Progenitor cell of endocrine pancreas (in vitro differentiated cells): ENCODE measurements at places on chromosomes 7 and 10. TPM values are rescaled to one million over a fixed set of nuclear protein-coding genes. Genes with fewer than 3 reads are reported as not detected.

SPAM1 gene
- not detected in 2 replicates for total RNA-seq

EGR2 gene
- total RNA-seq = 0.71 and 1.1 TPM in 2 replicates

LRRC18 gene
- total RNA-seq = not detected in 2 replicates

CALY gene
- total RNA-seq = 2.3 and 2.5 TPM in 2 replicates

AEBP1 gene
- 52.2 and 57.5 TPM in 2 replicates for total RNA-seq

OR2F1 gene
- not detected in 2 replicates for total RNA-seq

SLC13A1 gene
- not detected in 2 replicates for total RNA-seq

NRP1 gene
- total RNA-seq = 33.4 and 37.0 TPM in 2 replicates

NXPH1 gene
- not detected in 2 replicates for total RNA-seq

FXYD4 gene
- total RNA-seq = not detected in 2 replicates

MYO1G gene
- total RNA-seq = 0.53 and 0.67 TPM in 2 replicates

SLC4A2 gene
- total RNA-seq = 208 and 213 TPM in 2 replicates

SP8 gene
- total RNA-seq = 1.1 and 2.1 TPM in 2 replicates

PFKFB3 gene
- total RNA-seq = 63.9 and 64.5 TPM in 2 replicates

DENND2A gene
- 32.0 and 39.8 TPM in 2 replicates for total RNA-seq

EMX2 gene
- 0.89 TPM in 1 of 2 replicates, not detected in the other for total RNA-seq

ELAPOR2 gene
- 59.4 and 62.8 TPM in 2 replicates for total RNA-seq

ZNF655 gene
- 70.9 and 72.6 TPM in 2 replicates for total RNA-seq

MRLN gene
- not detected in 2 replicates for total RNA-seq

CAMK2B gene
- 9.3 and 12.2 TPM in 2 replicates for total RNA-seq

KLHDC10 gene
- 50.1 and 50.8 TPM in 2 replicates for total RNA-seq

SYCE1 gene
- not detected in 2 replicates for total RNA-seq

NODAL gene
- total RNA-seq = not detected in 2 replicates

LIPM gene
- total RNA-seq = not detected in 2 replicates

CPA1 gene
- 17.8 and 23.7 TPM in 2 replicates for total RNA-seq

AGBL3 gene
- total RNA-seq = 7.7 and 8.8 TPM in 2 replicates

MGAM2 gene
- total RNA-seq = 1.2 and 1.6 TPM in 2 replicates

MMP21 gene
- total RNA-seq = not detected in 2 replicates

CFAP58 gene
- total RNA-seq = 0.24 and 0.29 TPM in 2 replicates

PIP gene
- not detected in 2 replicates for total RNA-seq

EPHA1 gene
- 54.4 and 56.3 TPM in 2 replicates for total RNA-seq

PLA2G12B gene
- total RNA-seq = 3.8 and 4.0 TPM in 2 replicates

VSTM4 gene
- 0.22 and 0.40 TPM in 2 replicates for total RNA-seq

FEZF1 gene
- total RNA-seq = not detected in 2 replicates

TMEM213 gene
- not detected in 2 replicates for total RNA-seq

SYT15B gene
- total RNA-seq = 0.13 and 0.36 TPM in 2 replicates

KIF11 gene
- total RNA-seq = 25.6 and 25.9 TPM in 2 replicates

MSMB gene
- not detected in 2 replicates for total RNA-seq

AKR1C3 gene
- 4.6 and 9.3 TPM in 2 replicates for total RNA-seq

PTPRZ1 gene
- total RNA-seq = 0.74 and 1.6 TPM in 2 replicates
